ENCODE measurements at places on chromosomes 1 and 21.
A peak's percentile ranks its signal among the peaks of the same experiment; 100 is the strongest.

- no peak for DNase-seq
These were observed 242.5 kb downstream of the RERE start for GRCh38 chr1:8574985-8575384.

GRCh38 chr21:15857740-15858139 lies 128.0 kb downstream of the USP25 start:
- no peak for DNase-seq

- DNase-seq, result no peak
These were observed 31.3 kb downstream of the SLC1A7 start for GRCh38 chr1:53111073-53111556.

DNA sequence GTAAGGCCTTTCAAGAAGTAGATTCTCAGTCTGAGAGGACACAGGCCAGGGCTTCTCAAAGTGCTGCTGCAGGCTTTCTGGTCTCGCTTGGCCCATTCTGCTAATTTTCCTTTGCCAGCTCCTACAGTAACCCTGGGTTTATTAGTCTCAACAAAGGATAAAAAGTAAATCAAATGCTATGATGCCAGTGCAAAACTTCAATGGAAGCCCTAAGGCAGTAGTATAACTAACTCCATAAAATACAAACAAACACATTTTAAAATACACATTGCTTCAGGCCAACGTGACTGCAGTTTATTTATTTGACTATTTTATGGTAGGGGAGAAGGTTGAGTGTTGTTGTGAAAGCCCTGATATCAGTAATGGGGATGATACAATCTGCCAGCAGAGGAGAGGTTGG lies 89.6 kb downstream of the NRDC start:
- DNase-seq, result no peak

DNA sequence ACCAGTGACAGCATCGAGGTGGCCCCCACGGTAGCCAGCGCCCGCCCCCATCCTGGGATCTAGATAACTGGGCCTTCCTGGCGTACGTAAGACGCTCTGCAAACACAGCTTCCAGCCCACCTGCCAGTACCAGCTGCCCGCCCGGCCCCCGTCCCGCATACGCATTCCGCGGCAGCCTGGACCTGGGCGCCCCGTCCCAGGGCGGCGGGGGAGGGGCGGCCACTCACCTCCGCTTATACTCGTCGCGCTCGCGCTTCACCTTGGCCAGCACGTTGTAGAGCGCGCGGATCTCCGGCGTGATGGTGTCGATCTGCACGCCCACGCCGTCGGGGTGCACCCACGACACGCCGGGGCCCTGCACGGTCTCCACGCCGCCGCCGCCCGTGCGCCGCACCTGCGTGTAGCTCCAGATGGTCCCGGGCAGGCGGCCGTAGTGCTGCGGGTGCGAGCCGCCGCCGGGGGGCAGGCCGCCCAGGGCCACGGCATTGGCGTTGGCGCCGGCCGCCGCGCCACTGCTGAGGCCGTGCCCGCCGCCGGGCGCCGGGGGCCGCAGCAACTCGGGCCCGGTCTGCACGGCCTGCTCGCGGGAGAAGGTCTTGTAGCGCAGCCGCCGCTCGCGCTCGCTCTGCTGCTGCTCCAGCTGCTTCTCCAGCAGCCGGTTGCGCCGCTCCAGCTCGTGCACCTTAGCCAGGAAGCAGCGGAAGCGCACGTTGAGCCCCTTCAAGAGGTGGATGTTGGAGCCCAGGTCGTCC lies 859 bp downstream of the IFFO2 start:
- peak; percentile 67 for DNase-seq

DNA sequence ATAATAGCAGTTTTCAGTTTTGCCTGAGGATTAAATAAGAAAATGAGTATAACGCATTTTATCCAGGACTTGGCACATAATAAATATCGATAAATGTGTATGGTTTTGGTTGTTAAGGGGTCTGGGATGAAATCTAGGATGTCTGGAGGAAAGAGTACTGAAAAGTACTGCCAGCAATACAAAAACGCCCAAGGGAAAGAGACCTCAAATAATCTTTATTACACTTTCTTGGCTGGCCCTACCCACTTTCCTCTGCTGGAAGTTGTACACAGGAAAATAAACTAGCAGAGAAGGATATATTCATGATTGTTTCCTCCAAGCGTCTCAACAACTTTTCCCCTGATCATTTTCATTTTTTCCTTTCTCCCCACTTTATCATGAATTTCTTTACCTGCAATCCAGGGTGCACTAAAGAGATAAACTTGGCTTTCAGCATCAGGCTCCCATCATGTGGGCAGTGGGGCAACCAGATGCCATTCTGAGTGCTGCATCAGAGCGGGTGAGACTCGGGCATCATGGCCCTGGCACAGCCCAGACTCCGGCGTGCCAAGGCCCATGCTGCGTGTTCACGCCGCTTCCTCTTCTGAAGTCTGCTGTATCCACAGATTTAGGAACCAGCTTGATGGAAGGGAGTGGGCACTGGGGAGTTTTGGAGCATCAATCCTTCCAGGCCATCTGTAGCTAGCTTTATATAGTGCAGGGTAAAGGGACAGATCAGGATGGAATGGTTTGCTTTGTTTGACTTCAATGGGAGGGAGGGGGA lies 35.8 kb upstream of the PLXNA2 start:
- DNase-seq, result no peak

DNA sequence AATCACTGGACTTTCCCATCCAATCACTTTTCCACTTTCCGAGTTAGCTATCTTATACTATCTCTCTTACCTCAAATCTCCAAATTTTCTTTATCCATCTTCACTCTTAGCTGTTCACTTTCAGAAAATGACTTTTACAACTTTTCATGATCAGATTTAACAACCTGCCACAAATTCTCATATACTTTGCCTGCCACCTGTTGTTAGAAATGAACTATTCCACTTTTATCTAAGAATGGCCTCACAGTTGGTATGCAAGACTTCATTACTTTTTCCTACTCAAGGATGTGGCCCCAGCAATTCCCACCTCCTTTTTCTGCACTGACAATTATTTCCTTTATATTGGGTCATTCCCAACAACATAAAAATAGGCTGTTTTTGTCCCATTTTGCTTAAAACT lies 93.6 kb upstream of the DEPDC1 start:
- DNase-seq, result no peak

DNA sequence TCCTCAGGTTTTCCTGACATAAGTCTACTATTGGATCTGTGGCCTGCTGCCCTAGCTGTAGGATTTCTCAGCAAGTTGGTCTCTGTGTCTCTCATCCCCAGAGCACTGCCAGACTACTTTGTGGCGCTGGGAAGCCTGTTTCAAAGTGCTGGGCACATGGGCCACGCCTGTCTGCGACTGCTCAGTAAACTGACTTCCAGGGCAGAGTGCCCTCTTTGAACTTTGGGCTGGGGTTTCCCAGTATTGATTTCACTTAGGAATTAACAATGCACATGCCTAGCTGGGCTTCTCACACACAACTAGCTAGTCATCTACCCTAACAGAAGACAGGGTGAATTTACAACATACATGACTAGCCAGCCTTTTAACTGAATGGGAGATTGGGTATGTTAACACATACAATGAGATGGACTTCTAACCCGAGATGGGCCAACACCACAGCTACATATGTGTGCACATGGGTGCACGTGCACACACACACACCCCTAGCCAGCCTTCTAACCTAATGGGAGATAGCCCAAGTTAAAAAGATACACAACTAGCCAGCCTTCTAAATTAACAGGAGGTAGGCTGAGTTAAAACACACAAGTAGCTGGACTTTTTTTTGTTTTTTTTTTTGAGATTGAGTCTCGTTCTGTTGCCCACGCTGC lies 6.9 kb upstream of the TRIM17 start:
- no peak for DNase-seq

GRCh38 chr1:200880212-200880611 lies 7.4 kb downstream of the GPR25 start:
- DNase-seq, result no peak

- DNase-seq, result no peak
These were observed 14.1 kb downstream of the PEA15 start for GRCh38 chr1:160219062-160219929.

- DNase-seq, result no peak
These were observed 47.3 kb upstream of the CNN3 start for GRCh38 chr1:94974241-94974640.

GRCh38 chr1:45545019-45545493 lies 5.6 kb upstream of the AKR1A1 start:
- no peak for DNase-seq

- no peak for DNase-seq
These were observed 8.2 kb downstream of the TNN start for GRCh38 chr1:175075572-175076568.

DNA sequence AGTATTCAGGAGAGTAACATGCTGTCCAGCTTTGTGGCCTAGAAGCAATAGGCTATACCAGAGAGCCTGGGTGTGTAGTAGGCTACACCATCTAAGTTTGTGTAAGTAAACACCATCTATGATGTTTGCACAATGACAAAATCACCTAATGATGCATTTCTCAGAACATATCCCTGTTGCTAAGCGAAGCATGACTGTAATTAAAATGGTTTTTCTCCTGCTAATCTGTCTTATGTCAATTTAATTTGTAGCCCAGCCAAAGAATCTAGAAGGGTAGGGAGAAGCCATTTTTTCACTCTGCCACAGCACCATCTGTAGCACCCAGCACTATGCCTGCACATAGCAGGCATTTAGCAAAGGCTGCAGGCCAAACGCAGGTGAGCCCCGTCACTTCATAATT lies 2.0 kb upstream of the TTC24 start:
- no peak for DNase-seq

- no peak for DNase-seq
These were observed 110.1 kb upstream of the LMO4 start for GRCh38 chr1:87218618-87219017.

DNA sequence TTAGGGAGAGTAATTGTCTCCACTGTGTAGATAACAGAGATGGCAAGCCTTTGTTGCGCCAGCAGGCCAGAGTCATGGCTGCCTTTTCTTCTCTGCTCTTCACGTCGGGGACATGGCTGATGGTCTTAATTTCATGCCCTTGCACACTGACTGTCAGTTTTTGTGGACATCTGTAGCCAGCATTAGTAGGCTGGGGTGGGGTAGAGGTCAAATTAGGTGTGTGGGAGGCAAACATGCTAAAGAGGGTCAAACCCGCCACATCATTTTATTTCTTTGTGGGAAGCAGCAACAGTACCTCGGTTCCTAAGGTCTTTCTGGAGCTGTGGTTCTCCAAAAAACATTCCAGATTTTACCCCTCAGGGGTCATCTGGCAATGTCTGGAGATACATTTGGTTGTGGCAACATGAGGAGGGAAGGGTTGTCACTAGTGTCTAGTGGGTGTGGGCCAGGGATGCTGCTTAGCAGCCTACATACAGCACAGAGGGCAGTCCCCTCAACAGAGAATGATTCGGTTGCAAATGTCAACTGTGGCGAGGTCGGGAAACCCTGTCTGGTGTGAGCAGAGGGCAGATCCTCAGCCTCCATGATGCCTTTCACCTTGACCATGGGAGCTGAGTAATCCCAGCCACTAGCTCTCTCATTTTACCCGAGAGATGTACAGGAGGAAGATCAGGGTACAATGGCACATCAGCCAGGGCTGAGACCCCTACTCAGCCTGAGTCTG lies 14.7 kb downstream of the RUNX1 start:
- DNase-seq, result no peak

- no peak for DNase-seq
These were observed 233.1 kb upstream of the VAMP3 start for GRCh38 chr1:7538033-7538432.

DNA sequence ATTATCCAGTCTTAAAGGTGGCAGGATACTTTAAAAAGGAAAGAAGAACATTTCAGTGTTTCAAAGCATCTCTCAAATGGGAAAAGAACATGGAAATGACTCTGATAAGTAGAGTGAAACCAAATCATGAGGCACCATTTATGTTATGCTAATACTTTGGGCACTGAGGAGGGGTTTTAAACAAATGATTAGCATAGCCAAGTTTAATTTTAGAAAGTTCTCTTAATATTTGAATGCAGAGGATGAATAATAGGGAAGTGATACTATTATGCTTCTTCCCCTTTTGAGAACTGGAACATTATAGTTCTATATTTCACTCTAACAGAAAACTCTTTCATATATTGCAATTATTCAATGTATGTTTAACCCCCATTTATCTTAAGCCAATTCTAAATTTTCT lies 1181.9 kb upstream of the PRMT6 start:
- no peak for DNase-seq

GRCh38 chr1:116737855-116738321 lies 16.3 kb upstream of the CD2 start:
- DNase-seq, result no peak

DNA sequence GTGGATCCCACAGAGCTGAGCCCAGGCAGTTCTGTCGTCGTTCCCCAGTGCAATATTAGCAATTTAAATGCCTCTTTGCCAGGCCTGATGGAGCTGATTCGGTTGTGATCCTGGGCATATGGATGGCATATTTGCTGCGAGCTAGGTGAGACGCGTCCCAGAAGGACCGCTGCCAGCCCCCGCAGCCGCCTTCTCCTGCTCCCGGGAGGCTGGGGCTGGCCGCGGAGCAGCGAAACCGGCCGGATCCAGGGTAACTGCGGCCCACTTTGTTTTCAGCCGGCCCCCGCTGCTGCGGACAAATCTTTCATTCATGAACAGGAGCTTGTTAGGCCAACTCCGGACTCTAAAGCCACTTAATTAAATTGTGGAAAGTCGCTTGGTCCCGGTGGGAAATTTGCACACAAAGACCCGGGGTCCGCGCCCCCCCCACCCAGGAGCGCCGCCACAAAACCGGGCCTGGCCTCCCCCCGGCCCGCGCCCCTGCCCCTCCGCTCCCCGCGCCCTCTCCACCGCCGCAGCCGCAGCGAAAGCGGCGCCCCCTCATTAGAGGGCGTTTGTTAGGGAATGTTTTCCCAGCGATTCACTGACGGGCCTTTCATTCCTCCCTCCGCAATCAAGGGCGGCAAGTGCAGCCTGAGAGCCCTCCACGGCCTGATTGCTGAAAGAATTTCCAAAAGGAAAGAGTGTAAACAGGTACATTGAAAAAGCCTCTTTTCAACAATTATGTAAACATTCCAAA lies 383.3 kb downstream of the RRAGC start:
- no peak for DNase-seq

DNA sequence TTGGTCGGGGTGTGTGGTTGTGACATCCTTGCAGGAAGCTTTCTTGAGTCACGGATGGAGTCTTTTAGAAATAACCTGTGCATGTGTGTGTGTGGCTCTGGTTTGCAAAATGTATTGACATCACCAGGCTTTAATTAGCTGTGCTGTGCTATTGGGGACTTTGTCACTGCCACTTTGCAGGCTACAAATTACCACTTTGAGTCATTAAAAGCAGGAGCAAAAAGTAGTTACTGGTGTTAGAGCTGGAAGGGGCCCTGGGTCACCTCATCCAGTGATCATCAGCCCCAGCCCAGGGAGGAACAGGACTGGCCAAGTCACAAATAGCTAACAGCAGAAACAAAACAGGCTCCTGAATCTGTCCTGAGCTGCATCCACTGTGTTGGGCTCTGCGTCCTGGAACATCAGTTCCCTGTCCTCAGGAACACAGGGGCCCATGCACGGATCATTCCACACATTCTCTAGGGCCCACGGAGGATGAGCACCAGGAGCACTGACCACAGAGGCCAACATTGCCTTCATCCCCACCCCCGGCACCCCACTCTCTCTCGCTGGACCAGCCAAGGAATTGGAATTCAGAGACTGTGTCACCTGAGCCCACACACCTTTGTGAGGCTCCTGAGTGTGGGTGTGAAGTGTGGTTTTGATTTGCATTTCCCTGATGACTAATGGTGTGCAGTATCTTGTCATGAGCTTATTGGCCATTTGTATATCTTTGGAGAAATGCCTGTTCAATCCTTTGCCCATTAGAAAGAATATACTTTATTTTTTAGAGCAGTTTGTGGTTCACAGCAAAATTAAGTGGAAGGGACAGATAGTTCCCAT lies 280.1 kb upstream of the C1orf174 start:
- no peak for DNase-seq
